ENCODE measurements at places on chromosomes 16 and 17.

GRCh38 chr17:72613396-72613795 lies 479.1 kb downstream of the SLC39A11 start:
- no peak for DNase-seq

GRCh38 chr17:146983-147761 lies 9.8 kb downstream of the SCGB1C2 start:
- no peak for DNase-seq

DNA sequence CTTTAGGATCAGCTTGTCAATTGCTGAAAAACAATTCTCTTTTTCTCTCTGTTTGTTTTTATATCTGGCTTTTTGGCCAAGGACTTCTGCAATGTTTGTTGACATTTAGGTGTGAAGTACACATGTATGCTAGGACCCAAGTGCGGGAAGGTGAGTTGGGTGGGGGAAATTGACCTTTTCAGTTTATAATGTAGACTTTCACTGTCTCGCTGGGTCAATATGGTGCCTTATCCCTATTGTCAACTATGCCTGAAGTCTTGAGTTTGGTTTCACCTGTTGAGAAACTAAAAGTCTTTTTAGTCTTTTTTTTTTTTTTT lies 9.5 kb downstream of the WWP2 start:
- DNase-seq, result no peak

DNA sequence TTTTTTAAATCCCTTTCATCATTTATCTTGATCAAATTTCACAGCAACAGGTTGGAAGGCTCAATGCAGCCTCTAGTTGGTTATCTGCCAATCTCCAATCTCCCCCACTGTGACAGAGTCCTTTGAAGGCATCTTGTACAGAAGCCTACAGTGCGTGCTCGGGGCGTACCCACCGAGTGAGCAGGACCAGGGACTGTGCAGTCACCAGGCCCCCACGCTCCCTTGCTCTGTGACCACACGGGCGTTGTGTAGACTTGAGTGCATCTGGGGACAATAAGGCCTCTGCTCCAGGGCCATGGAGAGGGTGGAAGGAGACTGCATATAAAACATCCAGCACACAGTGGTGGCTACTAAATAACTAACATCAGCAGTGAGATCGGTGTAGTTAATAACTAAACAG lies 63.4 kb downstream of the GTF3C1 start:
- no peak for DNase-seq

DNA sequence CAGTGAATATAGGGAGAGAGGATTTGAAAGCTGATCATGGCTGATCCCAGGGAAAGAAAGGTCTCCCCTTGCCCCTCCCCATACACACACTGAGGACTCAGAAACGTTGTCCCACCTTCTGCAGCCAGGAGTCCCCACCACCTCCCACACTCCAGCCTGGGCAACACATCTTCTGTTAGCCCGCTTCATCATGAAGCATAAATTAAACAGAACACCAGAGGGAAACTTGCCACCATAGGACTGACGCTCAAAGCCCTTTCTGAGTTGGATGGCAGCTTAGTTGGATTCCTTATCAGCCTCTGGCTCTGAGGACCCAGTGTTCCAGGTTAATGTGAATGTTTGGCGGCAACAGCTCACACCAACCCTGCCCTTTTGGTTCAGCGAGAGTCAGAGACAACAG lies 33.9 kb downstream of the ARHGAP27 start:
- DNase-seq, result no peak

DNA sequence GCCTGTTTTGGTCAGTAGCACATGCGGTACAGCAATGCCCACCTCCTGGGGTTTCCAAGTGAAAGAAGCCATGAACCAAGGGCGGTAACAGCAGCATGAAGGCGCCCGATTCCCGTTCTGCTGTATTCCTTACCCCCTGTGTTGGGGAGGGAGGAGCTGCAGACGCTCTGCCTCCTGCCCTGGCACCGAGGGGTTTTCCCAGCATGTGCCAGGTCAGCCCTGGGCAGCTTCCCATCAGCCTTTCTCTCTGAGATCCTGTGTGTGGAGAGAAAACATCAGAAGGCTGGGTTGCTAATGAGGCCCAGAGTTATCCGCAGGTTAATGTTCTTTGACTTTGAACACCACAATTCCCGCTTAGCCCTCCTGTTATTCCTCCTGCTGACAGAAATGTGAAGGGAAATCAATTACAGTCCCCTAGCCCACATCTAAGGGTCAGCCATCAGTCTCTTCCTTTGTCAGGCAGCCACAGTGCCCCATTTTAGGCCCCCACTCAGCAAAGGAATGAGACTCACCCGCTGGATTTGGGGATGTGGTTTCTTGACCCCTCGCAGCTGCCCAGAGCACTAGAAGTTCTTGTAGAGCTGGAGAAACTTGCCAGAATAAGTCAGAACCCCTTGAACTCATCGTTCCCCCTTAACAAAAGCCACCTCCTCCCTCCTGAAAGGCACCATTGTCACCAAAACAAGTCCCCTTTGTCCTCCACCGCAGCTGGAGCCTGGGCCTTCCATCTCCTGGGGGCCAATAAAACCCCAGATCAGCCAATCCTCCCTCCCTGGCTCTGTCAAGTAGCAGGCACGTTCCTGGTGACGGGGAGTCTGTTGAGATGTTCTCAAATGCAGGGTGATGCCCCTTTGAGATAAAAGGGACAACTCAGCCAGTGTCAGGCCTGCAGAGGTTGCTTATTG lies 168.5 kb downstream of the KATNIP start:
- no peak for DNase-seq

GRCh38 chr17:9419932-9420453 lies 155.6 kb downstream of the STX8 start:
- DNase-seq, result no peak
